ENCODE measurements at places on chromosomes 6 and 20.
A peak's percentile ranks its signal among the peaks of the same experiment; 100 is the strongest.

GRCh38 chr6:68094070-68094469 is 541.0 kb upstream of the ADGRB3 start:
- no peak for DNase-seq

GRCh38 chr6:108673602-108674001 is 112.9 kb downstream of the FOXO3 start:
- DNase-seq = no peak

DNA sequence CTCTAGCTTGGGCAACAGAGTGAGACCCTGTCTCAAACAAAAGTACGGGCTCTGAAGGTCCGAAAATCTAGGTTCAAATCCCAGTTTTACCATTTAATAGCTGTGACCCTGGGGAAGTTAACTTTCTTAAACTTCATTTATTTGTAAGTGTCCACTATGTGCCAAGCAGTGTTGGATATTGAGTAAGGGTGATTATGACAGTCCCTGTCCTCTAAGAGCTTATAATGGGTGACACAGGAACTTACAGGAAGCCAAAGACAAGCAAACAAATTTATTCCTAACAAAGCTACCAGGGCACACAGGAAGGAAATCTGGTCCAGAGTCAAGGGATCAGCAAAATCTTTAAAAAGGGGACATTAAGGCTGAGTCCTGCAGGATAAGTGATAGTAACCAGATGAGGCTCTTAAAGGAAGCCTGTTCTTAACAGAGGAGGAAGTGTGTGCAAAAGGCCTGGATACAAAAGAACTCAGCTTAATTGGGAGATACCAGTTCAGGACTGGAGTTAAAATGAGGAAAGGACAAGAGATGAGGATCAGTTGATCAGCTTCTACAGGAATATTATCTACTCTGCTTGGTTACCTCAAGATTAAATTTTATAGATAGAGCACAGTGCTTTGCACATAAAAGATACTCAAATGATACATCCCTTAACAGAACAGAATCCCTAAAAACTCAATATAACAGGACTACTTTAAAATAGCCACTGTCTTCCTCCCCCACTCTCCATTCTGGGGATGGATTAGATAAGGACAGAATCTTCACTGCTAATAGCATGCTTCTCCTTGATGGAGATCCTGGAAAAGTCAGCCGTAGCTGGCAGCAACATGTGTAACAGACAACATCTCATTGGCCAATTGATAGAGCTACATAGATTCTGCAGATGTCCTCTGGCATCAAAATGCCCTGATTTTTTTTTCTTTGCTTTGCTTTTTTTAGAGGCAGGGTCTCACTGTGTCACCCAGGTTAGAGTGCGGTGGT is 6.1 kb downstream of the SNX3 start:
- DNase-seq = no peak

DNA sequence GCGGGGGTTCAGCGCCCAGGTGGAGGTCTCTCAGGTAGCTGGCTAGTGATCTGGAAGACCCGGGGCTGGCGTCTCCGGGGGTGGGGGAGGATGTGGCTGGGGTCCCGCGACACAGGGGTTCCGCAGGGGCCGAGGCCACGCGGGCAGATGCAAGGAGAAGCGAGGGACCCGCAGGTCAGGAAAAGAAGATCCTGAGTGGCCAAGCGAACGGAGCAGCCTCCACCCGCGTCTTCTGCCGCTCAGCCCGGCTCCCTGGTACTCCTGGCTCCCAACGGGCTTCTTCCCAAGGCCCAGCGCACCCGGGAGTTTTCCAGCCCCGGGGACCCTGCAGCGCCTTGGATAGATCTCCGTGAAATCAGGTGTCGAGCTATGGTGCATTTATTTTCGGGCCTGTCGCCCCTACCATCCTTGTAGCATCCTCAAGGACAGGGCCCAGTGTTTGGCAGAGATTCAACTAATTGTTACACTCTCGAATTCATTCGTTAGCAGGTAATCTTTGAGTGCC is 682 bp upstream of the CHD6 start:
- no peak for DNase-seq

- DNase-seq = no peak
These were observed 34.0 kb downstream of the LY86 start for GRCh38 chr6:6622501-6622900.

DNA sequence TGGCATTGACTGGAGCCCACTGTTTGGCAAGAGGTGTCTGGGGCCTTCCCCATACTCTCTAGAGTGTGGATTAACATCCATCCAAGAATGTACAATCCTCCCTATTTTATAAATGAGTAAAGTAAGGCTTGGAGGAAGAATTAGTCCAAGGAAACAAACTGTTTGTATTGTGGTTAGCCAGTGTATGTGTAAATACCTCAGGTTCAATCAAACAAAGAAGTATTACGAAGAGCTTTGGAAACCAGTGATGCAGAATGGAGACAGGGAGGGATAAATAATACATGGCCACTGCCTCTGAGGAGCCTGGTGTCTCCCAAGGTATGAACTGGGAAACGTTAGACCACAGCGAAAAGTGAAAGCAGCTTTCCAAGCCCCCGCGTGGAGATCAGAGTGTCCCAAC is 226.6 kb upstream of the RIN2 start:
- no peak for DNase-seq

DNA sequence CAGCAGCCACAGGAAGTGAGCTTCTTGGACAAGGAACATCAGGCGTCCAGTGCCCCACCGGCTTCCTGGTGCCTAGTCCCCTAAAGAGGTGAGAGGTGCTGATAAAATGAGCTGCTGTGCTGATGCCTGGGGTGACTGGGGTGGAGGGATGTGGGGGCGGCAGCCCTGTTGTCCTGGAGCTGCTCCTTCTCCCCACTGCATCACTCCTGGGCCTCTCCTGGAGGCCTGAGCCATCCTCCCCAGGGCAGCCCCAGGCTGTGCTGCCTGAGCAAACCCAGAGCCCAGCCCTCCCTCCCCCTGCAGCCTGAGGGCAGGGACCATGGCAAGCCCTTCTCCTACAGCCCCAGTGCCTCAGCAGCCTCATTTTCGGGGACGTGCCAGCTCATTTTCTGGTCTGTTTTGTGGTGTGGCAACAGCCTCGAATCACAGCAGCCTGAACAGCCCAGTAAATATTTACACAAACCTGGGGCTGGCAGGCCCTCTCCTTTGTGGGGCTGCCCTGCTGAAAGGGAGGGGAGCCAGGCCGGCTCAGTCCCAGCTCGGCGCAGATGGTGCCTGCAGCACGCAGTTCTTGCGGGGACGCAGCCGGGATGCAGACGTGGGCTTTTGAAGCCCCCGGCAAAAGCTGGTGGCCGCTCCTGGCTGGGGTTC is 259.9 kb downstream of the DLL1 start:
- DNase-seq = no peak

- DNase-seq = no peak
These were observed 96.0 kb downstream of the INSM1 start for GRCh38 chr20:20463933-20464374.

DNA sequence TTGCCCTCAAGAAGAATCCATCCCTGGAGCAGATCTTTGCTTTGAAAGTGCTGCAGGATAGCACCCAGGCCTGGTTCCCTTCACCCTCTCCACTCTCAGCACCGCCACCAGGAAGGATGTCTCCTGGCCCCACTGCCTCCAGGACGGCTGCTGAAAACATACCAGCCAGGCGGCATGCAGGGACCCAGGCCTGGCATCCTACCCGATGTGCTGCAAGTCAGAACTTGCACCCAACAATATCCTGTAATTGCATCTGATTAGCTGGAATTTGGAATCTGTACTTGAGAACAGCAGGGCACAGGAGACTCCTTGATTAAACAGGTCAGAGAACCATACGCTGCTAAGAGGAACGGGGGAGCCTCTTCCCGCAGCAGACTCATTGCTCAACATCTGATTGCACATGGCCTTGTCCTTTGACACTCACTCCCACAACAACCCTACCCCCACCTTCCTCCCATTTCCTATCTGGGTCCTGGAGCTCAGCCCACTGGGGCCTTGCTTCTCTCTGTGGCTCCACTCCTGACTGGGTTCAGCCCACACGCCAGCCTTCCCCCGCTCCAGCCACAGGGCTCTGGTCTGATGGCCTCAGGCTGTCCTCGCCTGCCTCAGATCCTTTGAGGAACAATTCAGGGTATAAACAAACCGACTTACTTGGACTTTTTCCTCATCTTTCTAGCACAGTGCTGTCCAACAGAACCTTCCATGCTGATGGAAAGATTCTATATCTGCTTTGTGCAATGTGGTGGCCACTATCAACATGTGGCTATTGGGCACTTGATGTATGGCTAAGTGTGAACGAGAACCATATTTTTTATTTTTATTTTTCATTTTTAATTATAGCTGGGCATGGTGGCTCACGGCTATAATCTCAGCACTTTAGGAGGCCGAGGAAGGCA is 78.0 kb downstream of the FGD2 start:
- DNase-seq = no peak

GRCh38 chr20:33443006-33443511 is 504 bp downstream of the SNTA1 start:
- DNase-seq = no peak

- DNase-seq = no peak
These were observed 489.8 kb upstream of the MANEA start for GRCh38 chr6:95087394-95088097.

GRCh38 chr6:127383988-127384387 is 40.6 kb upstream of the ECHDC1 start:
- DNase-seq = no peak

GRCh38 chr6:82681119-82681714 is 317.6 kb downstream of the TPBG start:
- DNase-seq = no peak

DNA sequence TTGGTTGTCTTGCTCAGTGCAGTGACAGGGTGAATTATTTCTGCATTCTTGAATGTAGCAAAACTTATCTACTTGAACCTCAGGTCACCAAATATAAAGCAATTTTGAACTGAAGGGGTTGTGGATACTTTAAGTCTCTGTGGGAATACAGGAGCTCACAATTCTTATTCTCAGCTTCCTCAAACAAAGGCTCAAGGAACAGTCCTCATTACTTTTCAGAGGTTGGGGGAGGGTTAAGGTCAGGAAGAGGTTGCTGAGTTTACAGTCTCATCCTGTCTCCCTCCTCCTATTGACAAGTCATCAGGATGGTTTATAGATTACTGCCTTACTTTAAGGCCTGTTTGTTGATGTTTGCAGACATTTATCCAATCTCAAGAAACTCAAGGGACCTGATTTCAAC is 143.6 kb upstream of the SPACA1 start:
- DNase-seq = no peak

DNA sequence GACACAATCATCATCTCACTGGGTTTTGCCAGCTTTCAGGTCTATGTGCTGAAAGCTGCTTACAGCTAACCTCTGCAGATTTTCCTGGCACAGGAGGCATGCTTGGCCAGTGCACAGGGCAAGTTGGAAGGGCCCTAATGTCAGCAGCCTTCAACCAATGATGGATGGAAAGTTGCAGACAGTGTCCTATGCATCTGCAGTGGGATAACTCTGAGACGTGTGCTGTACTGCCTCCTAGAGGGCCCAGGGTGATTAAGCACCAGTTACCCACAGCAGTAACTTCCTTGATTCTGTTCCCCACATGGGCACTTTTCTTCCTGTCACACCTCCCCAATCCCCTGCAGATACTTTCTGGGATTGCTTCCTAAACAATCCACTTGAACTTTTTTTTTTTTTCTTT is 38.6 kb downstream of the OVOL2 start:
- DNase-seq = no peak

GRCh38 chr20:63626424-63627128 is at the start of gene GMEB2:
Gene GMEB2, minus strand, starts transcription at chr20:63627101. Its CDS starts 7,704 bp downstream, at chr20:63619397.
- DNase-seq = peak; percentile 73

GRCh38 chr6:112117554-112117953 is 30.2 kb downstream of the FAM229B start:
- DNase-seq = no peak

- no peak for DNase-seq
These were observed 15.6 kb downstream of the COMMD7 start for GRCh38 chr20:32727683-32728082.

GRCh38 chr6:2184700-2185455 is 60.5 kb downstream of the GMDS start:
- no peak for DNase-seq

GRCh38 chr6:20707870-20708269 is 173.6 kb downstream of the CDKAL1 start:
- DNase-seq = no peak

DNA sequence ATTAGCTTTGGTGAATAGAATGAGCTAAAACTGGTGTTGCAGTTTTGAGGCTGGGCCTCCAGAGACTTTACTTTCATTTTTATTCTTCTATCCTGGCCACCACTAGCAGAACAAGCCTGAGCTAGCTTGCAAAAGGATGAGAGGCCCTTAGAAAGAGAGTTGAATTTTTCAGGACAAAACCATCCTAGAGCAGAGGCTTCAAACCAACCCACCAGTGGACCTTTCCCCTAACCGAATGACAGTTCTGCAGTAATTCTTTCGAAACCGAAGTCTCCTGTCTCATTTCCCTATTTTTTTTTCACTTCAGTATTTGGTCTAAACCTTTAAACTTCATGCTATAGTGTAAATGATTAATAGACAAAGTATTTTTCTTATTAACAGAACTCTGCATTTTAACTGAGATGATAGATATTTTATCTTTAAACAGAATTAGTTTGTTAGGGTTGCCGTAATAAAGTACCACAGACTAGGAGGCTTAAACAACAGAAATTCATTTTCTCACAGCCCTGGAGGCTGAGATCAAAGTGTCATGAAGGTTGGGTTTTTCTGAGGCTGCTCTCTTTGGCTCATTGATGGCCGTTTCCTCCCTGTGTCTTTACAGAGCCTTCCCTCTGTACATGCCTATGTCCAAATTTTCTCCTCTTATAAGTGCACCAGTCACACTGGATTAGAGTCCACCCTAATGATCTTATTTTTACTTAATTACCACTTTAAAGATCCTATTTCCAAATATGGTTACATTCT is 80.6 kb upstream of the PAK5 start:
- no peak for DNase-seq

GRCh38 chr20:43955750-43956191 is 41.1 kb downstream of the TOX2 start:
- no peak for DNase-seq

GRCh38 chr20:15496501-15497039 is 1076.7 kb downstream of the KIF16B start:
- no peak for DNase-seq

DNA sequence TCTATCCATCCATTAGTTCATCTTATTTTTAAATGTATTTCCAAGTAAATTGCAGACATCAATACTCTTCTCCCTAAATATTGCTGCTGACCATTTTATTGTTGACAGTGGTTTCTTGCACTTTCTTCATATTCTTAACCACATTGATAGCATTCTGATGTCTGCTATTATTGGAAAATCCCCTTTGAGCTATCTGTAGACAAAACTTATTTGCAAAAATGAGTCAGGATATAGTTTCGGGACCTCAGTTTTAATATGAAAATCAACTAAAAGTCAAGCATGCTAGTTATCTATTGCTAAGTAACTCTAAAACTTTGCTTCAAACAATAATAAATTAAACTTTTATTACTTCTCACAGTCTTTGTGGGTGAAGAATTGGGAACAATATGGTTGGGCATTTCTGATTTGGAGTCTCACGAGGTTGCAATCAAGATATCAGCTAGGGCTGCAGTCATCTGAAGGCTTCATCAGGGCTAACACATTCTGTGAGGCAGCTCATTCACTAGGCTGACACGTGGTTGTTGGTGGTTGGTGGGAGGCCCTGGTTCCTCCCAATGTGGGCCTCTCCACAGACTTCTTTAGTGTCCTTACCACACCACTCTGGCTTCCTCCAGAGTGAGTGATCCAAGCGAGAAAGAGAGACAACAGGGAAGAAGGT is 32.7 kb downstream of the CD109 start:
- no peak for DNase-seq

GRCh38 chr20:62120990-62121775 is 1.1 kb upstream of the LSM14B start:
- DNase-seq = no peak
